ENCODE measurements at places on chromosomes 2 and 18.
A peak's percentile ranks its signal among the peaks of the same experiment; 100 is the strongest.

GRCh38 chr2:169095621-169096105, 26.3 kb downstream of the DHRS9 start:
- DNase-seq: peak; percentile 21

DNA sequence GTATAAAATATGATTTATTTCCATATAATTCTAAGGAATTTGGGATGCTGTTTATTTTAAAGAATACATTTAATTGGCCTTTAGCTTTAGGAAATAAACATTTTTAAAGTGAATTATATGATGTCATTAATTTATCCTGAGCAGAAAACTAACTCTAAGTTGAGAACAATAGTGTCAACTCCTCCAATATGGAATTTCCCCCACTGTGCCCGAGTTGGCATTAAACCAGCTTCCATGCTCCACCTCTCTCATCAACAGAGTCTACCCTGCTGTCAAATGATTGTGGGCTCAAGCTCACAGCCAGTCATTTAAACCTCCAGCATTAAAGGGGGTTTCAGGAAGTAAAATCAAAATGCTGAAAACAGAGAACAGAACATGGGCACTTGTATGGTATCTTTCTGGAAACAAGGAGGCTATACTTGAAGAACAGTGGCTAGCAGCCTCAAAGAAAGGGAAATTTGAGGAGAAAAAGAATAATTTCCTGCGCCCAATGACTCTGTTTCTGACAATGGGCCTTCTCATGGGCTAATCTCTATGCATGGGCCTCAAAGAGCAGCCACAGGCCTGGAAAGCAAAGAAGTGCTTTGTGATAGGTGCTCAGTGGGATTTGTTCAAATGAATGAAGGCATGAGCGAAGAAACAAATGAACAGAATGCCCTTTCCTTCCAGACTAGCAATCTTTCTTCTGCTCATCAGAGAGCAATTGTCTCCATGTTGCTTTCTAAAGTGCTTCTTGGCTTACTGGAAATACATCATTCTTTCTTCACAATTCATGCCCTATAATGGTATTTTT, 252.8 kb downstream of the MTX2 start:
- no peak for DNase-seq

GRCh38 chr18:38023871-38024270, 458.3 kb upstream of the CELF4 start:
- no peak for DNase-seq

DNA sequence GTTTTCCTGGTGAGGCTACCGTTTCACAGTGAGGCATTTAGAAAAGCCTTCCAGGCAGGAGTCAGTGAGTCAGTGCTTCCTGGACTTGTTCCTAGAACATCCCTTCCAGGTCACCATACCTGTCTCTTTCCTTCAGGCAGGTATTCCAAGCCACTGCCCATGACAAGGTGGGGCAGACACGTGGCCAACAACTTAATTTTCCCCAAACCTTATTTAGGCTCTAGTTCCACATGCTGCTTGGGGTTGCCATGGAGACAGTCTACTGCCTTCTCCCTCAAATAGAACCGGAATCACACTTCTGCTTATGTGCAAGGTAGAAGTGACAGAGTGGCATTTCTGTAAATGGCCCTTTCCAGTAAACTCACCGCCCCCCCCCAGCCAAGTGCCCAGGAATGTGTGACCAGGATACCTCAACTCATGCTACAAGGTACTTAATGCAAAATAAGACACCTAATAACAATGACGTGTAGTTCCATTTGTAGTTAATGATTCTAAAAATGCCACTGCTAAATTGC, 258.3 kb downstream of the PRKCE start:
- no peak for DNase-seq

Data from AG04450 (cell line).